ENCODE measurements at places on chromosomes 3 and 15.
A peak's percentile ranks its signal among the peaks of the same experiment; 100 is the strongest.

DNA sequence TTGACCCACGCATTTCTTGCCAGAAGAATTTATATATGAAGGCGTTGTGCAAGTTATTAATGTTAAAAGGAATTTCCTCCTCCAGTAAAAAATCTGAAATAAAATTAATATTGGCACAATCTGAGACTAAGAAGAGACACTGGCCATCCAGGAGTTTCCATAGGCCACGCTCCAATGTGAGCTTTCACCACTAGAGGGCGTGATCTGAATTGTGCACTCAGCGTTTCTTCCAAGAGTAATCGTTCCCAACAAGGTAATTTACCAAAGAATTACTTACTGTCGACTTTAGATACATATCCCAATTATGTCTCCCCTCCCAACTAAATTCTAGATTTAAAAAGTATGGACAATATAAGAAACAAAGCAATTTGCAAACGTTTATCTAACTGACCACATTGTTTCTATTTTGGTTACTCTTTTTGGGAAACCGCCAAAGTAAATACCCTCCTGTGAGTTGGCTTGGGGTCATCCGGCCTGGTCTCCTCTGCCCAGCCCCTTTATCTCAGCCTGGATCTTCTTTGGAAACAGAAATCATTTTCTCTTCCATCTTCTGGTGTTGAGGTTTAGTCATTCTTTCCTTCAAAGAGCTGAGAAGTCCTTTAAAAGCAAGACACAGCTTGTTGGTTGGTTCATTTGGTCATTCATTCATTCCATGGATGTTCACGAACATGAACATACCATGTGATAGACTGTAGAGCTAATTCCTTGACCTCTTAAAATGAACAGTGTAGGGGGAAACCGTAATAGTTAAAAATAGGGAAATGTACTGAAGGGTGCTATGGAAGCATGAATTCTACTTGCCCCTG is 26.2 kb downstream of the POLR2M start:
- no peak for DNase-seq

GRCh38 chr15:63067976-63068743 is 25.6 kb downstream of the TPM1 start:
- DNase-seq: no peak

- DNase-seq: no peak
Observed at GRCh38 chr3:14490831-14491230, 49.3 kb downstream of the GRIP2 start.

- no peak for DNase-seq
Observed at GRCh38 chr15:84736375-84736774, 12.0 kb upstream of the ZNF592 start.

DNA sequence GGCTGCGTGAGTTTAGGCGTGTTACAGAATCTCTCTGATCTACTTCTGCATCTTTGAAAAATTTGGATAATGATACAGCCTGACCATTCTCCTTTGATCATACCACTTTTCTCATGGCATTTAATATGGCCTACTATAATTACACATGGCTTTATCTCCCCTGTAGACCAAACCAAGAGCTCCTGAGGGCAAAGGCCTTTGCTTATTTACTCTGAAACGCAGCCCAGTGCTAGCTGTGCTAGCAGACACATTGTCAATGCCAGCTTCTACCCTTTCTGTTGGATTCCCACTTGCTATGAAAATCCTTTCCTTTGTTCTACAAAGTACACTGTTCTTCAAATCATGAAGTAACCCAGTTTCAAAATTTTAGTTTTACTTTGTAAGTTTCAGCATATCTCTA is 16.5 kb upstream of the VGLL4 start:
- no peak for DNase-seq

- DNase-seq: peak; percentile 75
Observed at GRCh38 chr3:101928890-101929289, 79.6 kb downstream of the NFKBIZ start.

GRCh38 chr15:82306791-82307713 is 42.2 kb downstream of the GOLGA6L10 start:
- no peak for DNase-seq

- DNase-seq: no peak
Observed at GRCh38 chr15:31358957-31359701, 32.5 kb downstream of the KLF13 start.

- DNase-seq: no peak
Observed at GRCh38 chr3:194281306-194281705, 69.8 kb downstream of the CPN2 start.

DNA sequence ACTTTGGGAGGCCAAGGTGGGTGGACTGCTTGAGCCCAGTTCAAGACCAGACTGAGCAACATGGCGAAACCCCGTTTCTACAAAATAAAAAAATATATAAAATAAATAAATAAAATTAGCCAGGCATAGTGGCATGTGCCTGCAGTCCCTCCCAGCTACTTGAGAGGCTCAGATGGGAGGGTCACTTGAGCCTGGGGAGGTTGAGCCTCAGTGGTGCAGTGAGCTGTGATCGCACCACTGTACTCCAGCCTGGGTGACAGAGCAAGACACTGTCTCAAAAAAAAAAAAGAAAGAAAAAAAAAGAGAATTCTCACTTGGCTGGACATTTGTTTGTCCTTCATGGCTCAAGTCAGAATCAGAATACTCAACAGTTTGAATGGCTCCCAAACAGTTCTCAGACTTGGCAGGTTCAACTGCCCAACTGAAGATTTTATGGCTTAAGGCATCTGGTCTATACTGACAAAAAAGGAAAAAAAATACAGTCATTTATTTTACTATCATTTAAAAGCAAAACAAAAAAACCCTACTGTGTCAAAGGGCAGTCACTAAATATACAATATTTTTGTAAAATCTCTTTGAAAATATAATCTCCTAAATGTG is 106.6 kb downstream of the FBXL22 start:
- no peak for DNase-seq

- no peak for DNase-seq
Observed at GRCh38 chr3:46571684-46572083, 5.6 kb upstream of the LRRC2 start.

GRCh38 chr3:76900596-76900995 is 139.3 kb upstream of the ROBO2 start:
- DNase-seq: no peak

DNA sequence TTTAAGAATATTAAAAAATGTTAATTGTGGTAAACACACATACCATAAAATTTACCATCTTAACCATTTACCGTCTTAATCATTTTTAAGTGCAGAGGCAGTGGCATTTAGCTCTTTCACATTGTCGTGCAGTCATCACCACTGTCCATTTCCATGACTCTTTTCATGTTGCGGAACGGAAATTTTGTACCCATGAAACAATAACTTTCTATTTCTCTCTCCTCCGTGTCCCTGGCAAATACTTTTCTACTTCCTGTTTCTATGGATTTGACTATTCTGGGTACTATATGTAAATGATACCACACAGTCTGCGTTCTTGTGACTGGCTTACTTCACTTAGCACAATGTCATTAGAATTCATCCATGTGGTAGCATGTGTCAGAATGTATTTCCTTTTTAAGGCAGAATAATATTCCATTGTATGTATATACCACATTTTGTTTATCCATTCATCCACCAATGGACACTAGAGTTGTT is 27.9 kb downstream of the AKAP13 start:
- DNase-seq: no peak

GRCh38 chr15:22960126-22960525 is 20.0 kb downstream of the CYFIP1 start:
- DNase-seq: no peak

DNA sequence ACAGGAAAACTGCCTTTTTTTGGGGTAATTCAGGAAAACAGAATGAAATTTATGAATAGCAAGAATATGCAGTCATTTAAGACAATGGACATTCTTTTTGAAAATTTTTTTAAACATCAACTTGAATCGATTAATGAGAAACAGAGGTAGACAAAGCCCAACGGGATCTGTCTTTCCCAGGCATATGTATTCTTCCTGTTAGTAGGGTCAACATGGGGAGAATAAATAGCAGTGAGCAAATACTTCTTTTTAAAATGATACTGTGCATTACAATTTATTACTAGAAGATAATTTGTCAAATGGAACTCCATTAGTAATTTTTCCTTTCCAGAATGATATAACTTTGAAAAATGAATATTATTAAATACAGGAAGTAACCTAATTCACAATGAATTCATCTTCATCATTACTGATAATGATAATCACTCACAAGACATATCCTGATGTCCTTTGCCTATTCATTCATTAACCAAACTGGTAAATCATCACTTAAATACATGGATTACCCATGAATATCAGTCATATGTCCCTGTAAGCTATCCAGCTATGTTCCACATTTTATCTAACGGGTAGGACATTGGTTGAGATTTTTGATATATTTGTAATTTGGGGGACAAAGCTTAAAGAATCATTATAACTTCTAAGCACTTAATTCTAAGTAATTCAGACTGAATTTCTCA is 209.2 kb upstream of the CDIN1 start:
- DNase-seq: no peak

- DNase-seq: no peak
Observed at GRCh38 chr3:74331711-74332110, 282.7 kb downstream of the CNTN3 start.

DNA sequence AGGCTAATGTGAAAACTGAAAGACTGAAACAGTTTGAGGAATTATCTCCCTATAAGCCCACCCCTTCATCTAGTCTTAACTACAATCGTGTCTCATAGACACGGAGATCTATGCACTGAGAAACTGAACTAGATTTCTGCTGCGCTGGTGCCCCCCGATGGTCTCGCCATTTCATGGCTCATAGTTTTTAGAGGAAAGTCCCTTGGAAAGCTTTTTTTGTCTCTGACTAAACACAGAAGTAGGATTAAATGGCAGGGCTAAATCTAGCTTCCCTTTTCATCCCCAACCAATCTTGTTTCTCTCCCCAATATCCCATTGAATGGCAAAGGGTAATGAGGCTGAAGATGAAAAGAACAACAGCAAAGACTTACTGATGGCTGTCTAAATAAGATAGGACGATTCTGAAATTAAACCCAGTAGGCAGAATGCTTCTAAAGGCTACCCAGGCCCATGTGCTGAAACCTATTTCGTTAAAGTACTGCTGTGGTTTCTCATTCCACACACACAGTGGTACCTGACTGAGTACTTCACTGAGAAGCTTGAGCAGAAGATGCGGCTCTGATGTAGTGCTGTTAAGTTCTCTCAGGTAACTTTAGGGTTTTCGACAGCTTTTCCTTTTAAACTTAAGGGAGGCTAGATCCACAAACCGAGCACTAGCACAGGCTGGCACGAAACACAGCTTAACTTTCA is 142.7 kb downstream of the GADL1 start:
- no peak for DNase-seq

DNA sequence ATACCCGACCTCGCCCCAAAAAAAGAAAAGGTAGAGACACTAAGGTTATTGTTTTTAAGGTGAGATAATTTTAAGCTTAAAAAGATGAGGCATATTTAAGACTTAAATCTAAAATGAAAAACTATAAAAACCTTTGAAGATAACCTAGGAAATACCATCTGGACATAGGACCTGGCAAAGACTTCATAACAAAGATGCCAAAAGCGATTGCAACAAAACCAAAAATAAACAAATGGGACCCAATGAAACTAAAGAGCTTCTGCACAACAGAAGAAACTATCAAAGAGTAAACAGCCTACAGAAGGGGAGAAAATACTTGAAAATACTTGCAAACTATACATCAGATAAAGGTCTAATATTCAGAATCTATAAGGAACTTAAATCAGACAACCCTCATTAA is 80.9 kb downstream of the TMCC1 start:
- no peak for DNase-seq

- no peak for DNase-seq
Observed at GRCh38 chr3:45185052-45185451, 38.9 kb upstream of the CDCP1 start.

DNA sequence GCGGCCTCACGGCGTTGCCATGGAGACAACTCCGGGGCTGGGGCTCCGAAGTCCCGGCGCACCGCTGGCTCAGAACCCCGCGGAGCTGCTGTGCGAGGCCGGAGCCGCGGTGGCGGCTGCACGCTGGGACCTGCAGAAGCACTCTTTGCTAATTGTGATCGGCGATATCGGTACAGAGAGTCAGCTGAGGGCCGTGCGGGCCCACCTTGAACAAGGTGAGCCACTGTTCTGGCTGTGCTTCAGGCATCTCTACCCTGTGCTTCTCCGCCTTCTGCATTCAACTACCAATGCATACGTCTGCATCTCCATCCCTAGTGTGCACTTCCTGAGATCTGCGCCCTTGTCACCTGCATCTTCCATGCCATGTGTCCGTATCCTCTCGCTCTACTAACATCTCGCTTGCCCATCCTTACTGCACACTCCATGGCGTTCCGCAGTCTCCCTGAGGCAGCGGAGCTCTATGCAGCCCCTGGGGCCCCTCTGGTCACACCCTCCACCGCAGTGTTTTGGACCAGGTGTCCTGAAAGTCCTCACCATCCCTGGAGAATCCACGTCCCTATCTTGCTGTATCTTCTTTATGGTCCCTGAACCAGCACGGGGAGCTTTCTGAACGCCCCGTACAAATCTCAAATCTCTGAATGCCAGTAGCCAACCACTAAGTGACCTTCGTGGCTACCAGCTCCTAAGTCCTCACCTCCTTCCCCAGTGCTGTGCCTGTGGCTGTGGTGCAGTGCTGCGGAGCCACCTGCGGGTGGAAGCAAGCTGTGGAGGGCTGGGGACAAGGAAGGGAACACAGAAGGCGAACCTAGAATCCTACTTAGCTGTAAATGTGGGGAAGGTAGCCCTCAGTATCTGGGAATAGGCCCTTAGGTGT is 6.2 kb upstream of the MAP1A start:
- DNase-seq: no peak

- no peak for DNase-seq
Observed at GRCh38 chr15:77575203-77575934, 57.3 kb downstream of the LINGO1 start.

GRCh38 chr15:94743668-94744067 is 512.3 kb downstream of the MCTP2 start:
- DNase-seq: no peak

DNA sequence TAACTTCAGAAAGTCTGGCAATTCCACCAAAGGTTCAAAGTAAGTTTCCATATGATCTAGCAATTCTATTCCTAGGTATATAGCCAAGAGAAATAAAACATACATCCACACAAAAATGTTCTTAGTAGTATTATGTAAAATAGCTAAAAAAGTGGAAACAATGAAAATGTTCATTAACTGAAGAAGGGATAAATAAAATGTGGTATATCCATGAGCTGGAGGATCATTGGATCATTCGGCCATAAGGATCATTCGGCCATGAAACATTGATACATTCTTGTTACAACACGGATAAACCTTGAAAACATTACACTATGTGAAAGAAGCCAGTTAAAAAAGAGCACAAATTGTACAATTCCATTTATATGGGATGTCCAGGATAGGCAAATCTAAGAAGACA is 2.4 kb downstream of the KPNA4 start:
- no peak for DNase-seq

DNA sequence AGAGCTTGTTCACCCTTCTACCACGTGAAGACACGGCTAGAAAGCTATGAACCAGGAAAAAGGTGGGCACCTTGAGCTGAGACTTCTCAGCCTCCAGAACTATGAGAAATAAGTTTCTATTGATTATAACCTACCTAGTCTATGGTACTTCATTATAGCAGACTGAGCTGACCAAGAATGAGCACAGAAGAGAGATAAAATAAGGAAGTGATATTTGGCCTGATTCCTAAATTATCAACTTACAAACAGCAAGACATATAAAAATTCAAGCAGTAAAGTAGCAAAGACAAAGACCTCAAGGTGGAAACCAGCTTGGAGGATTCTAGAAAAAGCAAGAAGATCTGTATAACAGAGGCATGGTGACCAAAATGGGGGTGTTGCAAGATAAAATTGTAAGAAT is 63.9 kb upstream of the OSTN start:
- no peak for DNase-seq
